NCI-H2107 (cell line): ENCODE measurements at places on chromosomes 3 and 15.

GRCh38 chr3:172094621-172095557, 55.5 kb downstream of the FNDC3B start:
- DNase-seq, result no peak

GRCh38 chr15:41969851-41970431, 2.4 kb downstream of the EHD4 start:
- no peak for DNase-seq

- DNase-seq, result no peak
Measured at GRCh38 chr3:67437090-67437489, 217.3 kb downstream of the SUCLG2 start.

- no peak for DNase-seq
Measured at GRCh38 chr3:66753670-66754069, 244.4 kb upstream of the KBTBD8 start.

GRCh38 chr3:64093825-64094712, 70.8 kb upstream of the PSMD6 start:
- no peak for DNase-seq

- no peak for DNase-seq
Measured at GRCh38 chr3:170437696-170438407, 19.2 kb downstream of the CLDN11 start.

DNA sequence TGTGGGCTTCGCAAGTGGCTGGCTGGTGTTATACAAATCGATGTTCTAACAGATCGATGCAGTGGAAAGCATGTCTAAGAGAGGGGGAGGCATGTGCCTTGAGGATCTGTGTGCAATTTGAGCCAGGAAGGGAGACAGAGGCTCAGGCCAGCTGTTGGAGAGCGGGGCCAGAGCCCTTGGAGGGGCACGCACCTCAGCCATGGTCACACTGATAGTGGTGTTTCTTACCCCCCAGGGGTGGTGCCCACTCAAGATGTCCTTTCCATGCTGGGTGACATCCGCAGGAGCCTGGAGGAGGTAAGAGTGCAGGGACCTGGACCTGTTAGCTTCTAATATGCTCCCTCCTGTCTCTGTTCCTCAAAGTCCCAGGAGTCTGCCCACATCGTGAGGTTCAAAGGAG, 3.8 kb upstream of the ABTB1 start:
- DNase-seq, result no peak

GRCh38 chr3:69747511-69748258, 8.4 kb downstream of the MITF start:
- DNase-seq, result no peak

GRCh38 chr3:42961633-42962032, 17.5 kb upstream of the GASK1A start:
- peak; percentile 20 for DNase-seq

- no peak for DNase-seq
Measured at GRCh38 chr15:69128667-69129311, 31.6 kb upstream of the GLCE start.

DNA sequence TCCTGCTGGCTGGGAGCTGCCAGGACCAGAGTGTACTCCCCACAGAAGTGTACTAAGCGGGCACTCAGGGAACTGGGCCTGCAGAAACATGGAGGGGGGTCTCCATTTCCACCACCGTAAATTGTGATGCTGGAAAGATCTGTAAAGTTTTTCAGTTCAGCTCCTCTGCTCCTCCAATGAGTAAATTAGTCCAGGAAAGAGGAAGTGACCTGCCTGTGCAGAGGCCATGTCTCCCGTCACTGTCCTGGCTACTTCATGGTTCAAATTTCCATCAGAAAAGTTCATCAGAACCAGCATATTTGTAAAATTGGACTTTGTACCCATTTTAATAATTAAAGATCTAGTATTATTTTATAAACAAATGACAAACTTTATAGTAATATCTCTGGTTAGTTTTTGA, 226.7 kb upstream of the THBS1 start:
- DNase-seq, result no peak

GRCh38 chr3:131033480-131034080, 6.9 kb downstream of the NEK11 start:
- DNase-seq, result no peak

DNA sequence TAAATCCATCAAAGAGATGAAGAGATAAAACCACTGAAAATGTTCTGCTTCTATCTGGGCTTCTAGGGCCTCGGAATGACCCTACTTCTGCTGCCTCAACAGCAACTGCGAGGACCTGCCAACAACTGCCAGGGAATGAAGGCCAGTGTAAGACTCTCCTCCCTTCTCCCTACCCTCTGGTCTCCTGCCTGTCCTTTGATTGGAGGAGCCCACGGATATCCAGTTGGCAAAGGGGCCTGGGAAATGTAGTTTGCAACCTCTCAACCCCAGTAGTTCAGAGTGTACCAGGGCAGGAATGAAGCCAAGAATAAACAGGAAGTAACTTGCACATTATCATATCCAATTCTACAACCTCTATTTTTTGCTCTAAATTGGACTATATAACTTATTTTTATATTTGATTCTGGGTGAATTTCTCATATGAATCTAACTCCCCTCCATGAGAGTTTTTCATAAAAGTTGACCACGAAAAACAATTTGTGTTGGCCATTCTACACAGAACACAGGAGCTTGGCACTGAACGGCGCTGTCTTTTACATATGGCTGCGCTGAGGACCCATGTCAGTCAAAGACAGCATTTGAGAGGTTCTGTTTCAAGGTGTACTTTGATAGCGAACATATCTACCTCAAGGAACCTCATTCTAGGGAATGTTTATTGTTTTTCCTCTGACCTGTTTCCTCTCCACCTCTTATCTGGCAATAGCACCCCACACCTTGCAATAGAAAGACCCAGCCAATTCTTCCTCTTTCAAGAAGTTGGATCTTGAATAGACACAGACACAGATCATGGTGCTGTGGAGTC, 91.1 kb upstream of the RNF7 start:
- DNase-seq, result peak; percentile 3

GRCh38 chr3:22453906-22454535, 703.0 kb upstream of the ZNF385D start:
- DNase-seq, result no peak

DNA sequence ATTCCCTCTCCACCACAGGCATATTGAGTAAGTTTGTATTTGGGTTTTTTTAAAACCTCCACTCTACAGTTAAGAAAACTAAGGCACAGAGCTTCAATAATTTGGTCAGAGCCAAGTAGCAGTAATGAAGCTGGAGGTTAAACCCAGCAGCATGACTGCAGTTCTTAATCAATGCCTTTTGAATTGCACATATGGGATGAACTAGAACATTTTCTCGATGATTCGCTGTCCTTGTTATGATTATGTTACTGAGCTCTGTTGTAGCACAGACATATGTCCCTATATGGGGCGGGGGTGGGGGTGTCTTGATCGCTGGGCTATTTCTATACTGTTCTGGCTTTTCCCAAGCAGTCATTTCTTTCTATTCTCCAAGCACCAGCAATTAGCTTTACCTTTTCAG, 1.6 kb upstream of the CCR5 start:
- no peak for DNase-seq

GRCh38 chr15:65089206-65089824, 12.8 kb downstream of the KBTBD13 start:
- DNase-seq, result no peak

GRCh38 chr3:72855001-72855400, 6.8 kb upstream of the SHQ1 start:
- no peak for DNase-seq

DNA sequence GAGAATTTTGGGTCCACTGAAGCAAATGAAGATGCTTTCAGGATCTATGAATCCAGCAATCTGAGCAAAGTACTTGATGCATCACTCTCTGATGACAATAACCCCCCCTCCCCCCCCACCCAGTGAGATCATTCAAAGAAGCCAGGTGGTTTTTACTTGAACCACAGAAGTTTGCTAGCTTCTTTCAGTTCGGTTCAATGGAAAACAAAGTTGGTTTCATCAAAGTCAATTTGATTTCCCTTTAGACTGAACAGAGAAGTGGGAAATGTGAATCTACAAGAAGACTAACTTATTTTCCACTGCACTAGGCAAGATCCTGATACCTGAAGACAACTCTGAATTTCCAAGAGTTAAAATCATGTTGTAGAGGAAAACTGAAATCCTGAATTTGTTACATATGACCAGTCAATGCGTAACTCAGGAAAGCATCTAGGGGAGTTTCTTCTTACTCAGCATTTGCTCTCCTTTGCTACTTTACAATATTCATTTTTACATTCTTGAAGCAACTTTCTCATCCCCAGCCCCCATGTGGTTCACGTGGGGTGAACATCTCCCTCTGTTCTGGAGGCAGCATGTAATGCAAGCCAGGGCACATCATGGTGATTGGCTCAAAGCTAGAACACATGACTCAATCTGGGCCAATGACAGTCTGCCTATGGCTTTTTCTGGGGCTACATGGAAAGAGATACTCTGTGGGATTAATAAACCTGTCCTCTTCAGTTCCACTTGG, 572.6 kb downstream of the FOXP1 start:
- DNase-seq, result no peak

DNA sequence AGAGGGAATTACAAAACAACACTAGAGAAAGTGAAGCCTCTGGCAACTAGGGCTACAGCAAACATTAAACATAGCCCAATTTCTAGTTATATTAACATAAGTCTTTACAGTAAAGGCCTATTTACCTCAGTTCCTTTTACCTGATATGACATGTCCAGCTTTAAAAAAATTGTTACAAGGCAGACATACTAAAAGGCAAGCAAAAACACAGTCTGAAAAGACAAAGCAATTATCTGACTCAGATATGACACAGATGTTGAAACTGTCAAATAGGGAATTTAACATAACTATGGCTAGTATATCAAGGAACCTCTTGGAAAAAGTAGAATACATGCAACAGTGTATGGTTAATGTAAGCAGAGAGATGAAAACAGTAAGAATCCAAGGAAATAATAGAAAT, 238.6 kb downstream of the RAP2B start:
- no peak for DNase-seq

- no peak for DNase-seq
Measured at GRCh38 chr3:46110701-46111493, 83.6 kb upstream of the XCR1 start.

GRCh38 chr3:171390051-171390941, 69.9 kb downstream of the TNIK start:
- no peak for DNase-seq

- no peak for DNase-seq
Measured at GRCh38 chr3:10444110-10444429, 61.3 kb downstream of the ATP2B2 start.

- no peak for DNase-seq
Measured at GRCh38 chr3:30639937-30640336, 33.5 kb downstream of the TGFBR2 start.

- peak; percentile 91 for DNase-seq
Measured at GRCh38 chr3:169618894-169619792, 44.4 kb downstream of the MECOM start.

GRCh38 chr3:195544634-195545033, 1.5 kb upstream of the PPP1R2 start:
- no peak for DNase-seq

DNA sequence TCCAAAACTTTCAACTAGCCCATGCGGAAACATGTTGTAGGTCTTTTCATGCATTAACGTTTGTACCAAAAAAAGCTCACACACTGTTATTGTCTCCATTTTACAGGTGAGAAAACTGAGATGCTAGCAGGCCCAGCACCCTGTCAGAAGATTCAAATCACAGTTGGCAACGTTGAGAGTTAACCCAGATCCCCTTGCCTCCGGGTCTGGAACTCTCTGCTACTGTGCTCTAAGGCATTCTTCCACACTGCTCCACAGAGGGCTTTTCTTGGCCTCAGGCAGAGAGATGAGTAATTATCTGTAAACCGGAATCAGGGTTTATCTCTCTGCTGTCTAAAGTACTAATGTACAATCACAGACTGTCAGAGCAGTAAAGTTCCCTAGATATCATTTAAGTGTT, 186.0 kb upstream of the LPP start:
- DNase-seq, result no peak

- DNase-seq, result no peak
Measured at GRCh38 chr3:69542089-69542804, 156.4 kb upstream of the FRMD4B start.

DNA sequence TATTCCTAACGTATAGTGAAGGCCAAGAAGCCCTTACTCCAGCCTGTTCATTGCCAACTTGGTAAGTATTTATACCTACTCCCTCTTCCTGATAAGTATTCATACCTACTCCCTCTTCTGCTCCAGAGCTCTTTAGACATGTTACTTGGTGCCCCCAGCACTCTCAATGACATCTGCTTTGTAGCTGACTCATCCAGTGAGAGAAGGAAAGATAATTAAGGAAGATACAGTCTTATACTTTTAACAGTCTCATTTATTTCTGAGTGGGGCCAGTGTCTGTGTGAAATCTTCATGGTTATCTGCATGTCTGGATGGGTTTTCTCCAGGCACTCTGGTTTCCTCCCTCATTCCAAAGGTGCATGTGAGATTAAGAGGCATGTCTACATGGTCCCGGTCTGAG, 698.7 kb downstream of the FHIT start:
- DNase-seq, result no peak

- no peak for DNase-seq
Measured at GRCh38 chr3:153274561-153274960, 112.5 kb downstream of the RAP2B start.

- DNase-seq, result no peak
Measured at GRCh38 chr3:27509376-27509775, 25.2 kb upstream of the SLC4A7 start.

GRCh38 chr3:47746264-47746663, 35.4 kb downstream of the SMARCC1 start:
- no peak for DNase-seq

GRCh38 chr3:150519026-150519425, 27.3 kb downstream of the SERP1 start:
- DNase-seq, result no peak

DNA sequence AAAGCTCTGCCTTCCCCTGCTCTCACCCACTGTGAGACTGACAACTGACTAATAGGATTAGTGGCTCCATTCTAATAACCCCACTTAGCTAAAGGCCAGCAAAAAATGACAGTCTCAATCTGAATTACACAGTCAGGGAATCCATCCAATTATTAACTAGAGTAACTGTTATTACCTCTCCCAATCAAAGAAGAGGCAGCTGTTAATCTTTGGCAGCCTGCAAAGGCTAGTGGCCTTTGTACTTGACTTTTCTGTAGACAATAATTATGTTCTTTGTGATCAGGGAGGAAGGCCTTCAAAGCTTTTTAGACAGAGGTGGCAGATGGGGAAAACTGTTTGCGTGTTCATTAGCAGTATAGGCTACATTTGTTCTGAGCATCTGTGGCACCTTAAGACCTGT, 177.7 kb downstream of the ISL2 start:
- no peak for DNase-seq

DNA sequence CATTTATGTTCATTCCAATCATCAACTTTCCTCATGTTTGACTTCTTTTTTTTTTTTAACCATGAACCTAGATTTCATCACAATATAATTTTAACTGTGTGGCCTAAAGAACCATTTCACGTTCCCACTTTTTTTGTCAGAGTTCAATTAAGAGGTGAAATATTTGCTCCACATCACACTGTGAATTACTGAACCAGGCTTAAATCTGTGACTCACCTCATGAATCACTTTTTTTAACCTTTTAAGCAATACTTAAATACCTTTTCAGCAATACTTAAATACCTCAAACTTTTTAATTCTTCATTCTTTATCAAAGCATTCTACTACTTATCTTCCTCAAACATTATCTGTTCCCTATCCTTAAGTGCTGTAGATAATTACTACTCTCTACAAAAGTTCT, 137.6 kb downstream of the SI start:
- no peak for DNase-seq

GRCh38 chr15:85154061-85154460, 172.4 kb downstream of the PDE8A start:
- DNase-seq, result no peak
